ENCODE measurements at places on chromosomes 1 and 21.

GRCh38 chr1:180548686-180549317 is 10.0 kb upstream of the OVAAL start:
- no peak for DNase-seq

GRCh38 chr1:232445361-232446106 is 184.4 kb downstream of the SIPA1L2 start:
- DNase-seq, result no peak

DNA sequence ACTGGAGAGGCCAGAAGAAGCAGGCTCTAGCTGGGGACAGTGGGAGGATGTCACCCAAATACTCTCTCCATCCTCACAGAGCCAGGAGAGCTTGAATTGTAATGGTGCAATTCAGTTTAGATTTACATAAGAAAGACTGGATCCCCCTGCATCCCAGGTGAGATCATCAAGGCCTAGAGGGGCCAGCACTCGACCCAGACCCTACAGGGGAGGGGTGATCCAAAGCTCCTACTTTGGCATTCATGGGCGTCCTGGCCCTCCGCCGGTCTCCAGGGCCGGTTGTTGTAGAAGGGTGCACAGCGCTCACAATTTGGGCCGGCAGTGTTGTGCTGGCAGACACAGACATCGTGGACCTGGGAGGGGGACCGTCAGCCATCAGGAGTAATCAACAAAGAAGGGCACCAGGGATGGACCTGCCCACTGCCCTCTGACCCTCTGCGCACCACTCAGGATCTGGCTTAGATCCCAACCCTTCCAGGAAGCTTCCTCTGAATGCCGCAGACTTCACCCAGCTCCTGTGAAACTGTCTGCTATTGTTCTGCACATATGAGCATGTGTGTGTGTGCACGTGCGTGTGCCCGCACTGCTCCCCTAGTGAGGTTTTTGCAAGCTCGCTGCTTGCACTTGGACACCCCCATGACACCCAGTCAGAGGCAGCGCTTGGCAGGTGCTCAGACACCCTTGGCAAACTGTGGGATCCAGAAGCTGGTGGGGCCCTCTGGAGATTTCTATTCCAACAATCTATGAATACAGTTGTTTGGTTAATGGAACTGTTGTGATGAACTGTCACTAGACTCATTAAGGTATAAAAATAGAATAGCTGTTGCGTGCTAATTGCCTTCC is 21.6 kb downstream of the LAMB3 start:
- no peak for DNase-seq

DNA sequence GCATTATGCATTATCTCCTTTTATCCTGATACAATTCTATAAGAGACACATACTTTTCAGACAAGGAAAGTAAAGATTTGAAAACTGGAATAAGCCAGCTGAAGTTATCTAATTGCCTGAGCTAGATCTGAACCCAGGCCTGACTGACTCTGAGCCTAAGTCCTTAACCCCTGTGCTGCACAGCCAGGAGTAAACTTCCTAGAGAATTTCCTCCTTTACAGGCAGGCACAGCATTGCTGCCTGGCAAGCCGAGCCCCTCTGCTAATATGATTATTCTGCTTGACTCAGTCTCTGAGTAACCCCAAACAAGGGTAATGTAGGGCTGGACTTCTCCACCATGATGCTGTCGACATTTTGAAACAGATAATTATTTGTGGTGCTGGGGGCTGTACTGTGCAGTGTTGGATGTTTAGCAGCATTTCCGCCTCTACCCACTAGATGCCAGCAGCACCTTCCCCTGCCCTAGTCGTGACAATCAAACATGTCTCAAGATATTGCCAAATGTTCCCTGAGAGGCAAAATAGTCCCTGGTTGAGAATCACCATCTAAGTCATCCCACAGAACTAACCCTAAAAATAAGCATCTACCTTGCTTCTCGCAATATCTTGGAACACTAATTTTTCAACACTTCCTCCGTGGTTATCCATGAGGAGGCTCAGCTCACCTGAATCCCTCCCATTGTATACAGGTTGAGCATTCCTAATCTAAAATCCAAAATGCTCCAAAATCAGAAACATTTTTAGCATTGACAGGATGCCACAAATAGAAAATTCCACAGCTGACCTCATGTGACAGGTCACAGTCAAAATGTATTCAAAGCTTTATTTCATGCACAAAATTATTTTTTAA is 18.5 kb downstream of the CAMK1G start:
- DNase-seq, result peak; percentile 27

DNA sequence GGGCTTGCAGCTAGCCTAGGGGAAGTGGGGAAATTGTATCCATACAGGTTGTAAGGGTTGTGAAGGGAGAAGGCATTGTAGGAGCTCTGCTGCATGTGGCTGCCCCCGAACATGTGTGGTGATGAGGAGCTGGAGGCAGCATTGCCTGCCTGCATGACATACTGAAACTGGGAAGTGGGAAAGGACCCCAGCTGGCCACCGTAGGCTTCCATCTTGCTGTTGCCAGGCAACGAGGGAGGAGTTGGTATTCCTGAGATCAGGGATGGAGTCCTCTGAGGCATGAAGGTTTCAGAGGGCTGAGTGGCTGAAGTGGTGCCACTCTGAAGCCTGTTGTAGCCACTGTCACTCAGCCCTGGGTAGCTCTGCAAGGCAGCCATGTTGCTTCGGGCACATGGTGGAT is 103.2 kb downstream of the TBX15 start:
- no peak for DNase-seq

GRCh38 chr1:115658646-115659045 is 16.9 kb downstream of the VANGL1 start:
- no peak for DNase-seq

DNA sequence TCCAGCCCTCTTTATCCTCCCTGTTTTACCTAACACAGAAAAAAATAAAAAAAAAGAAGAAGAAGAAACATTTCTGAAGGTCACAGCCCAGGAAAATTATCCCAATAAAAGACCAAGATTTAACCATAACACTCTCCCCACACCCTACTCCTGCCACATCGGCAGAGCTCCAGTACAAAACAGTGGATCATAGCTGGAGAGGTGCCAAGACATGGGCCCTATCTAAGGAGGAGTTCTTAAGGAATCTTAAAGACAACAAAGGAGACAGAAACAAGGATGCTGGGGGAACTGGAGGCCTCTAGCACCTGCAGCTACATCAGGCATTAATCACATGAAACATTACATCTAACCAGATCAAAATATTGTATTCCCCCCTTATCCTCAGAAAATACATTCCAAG is 432.8 kb downstream of the MATN1 start:
- no peak for DNase-seq

- no peak for DNase-seq
Measured at GRCh38 chr1:243841507-243841906, 8.5 kb downstream of the AKT3 start.

DNA sequence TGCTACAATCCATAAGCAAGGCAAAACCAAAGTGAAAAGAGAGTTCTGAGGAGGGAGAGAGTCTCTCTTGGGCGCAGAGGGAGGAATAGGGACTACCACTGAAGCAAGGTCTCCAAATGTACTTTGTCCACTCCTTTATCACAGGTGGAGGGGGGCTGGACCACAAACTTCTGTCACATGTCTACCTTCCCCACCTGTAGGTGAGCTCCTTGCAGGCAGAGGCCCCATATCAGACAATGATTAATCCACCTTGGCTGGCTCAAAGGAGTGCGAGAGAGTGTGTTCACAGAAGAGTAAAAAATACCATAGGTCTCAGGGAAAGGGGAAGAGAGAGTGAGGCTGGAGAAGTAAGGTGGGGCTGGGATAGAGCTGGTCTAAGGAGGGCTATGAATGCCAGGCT is 4.5 kb downstream of the BEND5 start:
- DNase-seq, result no peak

- DNase-seq, result no peak
Measured at GRCh38 chr1:225710804-225711203, 57.9 kb upstream of the ENAH start.

DNA sequence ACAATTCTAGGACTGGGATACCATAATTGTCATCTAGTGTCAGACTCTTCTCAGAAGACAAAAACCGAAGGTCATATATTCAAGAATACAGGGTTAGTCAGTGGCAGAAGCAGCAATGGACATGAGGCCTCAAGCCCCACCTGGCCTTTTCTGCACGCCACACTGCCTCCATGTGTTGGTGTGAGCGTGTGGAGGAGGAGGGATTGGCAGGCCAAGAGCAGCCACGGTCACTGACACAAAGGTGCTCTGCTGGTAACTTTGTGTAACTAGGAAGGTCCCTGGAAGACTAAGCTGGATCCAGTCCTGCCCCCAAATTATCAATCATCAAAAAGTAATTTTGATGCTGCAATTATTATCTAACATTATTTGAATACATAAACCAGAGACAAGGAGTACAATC is 34.9 kb downstream of the HSF2BP start:
- no peak for DNase-seq

DNA sequence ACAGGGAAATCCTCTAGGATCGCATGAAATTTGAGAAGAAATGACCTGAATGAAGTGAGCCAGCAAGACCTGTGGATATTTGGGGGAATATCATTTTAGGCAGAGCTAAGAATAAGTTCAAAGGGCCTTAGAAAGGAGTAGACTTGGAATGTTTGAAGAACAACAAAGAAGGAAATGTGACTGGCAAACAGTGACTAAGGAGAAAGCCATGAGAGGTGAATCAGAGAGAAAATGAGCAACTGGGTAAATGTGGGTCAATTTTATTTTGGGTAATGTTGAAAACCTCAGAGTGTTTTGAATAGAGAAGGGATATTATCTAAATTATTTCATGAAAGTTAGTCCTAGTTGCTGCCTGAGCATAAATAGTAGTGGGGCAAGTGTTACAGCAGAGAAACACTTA is 672.8 kb downstream of the LMO4 start:
- no peak for DNase-seq

DNA sequence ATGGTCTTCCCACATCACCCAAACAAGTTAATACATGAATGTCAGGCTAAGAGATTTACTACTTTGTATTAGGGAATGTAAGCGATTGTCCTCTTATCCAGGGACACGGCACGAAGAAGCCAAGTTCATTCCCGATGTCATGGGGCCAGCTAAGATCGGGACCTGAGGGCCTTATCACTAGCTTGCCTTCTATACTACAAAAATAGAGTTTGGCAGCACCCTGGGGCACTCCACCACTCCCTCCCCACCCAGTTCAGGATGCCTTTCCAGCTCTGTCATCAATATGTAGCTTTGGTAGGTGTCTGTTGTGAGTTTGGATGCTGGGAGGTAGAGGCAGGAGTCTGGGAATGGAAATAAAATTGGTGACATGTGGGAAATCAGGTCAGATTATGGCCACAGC is 197.5 kb downstream of the ATG4C start:
- no peak for DNase-seq

GRCh38 chr1:183982172-183982963 is 55.2 kb downstream of the COLGALT2 start:
- no peak for DNase-seq

DNA sequence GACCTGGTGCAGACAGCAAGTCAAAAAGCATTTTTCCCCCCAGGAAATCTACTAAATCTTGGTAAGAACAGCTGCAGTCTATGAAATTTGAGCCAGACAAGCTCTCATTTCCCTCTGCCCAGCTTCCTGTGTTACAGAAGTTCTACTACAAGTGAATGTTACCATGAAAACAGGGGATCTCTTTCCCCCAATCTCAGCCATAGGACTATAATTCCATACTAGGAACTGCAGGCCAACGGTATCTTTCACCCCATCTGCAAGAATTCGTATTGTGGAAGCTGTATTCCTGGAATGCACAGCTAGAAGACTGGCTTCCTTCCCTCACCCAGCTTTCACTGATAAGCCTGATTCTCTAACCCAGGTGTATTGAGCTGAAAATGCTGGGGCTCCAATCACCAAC is 1655.4 kb downstream of the BRINP3 start:
- no peak for DNase-seq

- DNase-seq, result no peak
Measured at GRCh38 chr1:17370618-17371017, 1.4 kb upstream of the PADI6 start.

DNA sequence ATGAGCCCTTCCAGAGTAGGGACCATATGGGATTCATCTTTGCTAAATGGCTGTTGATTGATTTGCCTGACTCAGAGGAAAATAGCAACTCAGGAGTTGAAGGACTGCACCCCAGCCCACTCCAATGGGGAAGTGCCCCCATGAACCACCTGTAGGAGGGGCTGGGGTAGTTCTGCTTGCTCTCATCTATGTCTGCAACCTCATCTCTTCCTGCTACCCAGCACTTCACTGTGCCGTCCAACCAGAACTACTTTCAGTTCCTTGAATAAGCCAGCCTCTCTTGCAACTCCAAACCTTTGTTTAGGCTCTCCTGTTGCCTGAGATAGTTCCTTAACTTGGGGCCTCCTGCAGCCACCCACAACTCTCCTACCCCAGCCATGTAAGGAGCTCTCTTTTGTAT is 26.6 kb downstream of the BEND5 start:
- no peak for DNase-seq

- DNase-seq, result no peak
Measured at GRCh38 chr1:55234016-55234415, 18.9 kb upstream of the USP24 start.

DNA sequence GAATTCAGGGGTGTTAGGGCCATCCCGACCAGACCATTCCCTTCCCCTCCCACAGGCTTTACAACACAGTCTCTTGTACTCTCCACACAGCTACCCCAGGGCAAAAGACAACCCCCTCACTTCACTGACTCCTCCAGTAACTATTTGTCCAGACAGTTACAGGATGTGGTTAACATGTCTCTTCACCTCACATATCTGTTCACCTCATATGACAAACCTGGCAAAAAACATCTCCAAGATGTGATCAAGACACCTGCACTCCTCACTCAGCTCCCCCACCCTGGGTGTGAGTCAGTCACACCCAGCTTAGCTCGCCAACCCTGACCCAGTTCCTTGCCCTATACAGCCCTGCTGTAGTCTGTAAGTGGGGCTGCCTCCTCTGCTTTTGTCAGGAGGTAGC is 490.5 kb upstream of the CHRM3 start:
- no peak for DNase-seq

GRCh38 chr1:37734629-37735591 is 30.0 kb downstream of the EPHA10 start:
- DNase-seq, result no peak

DNA sequence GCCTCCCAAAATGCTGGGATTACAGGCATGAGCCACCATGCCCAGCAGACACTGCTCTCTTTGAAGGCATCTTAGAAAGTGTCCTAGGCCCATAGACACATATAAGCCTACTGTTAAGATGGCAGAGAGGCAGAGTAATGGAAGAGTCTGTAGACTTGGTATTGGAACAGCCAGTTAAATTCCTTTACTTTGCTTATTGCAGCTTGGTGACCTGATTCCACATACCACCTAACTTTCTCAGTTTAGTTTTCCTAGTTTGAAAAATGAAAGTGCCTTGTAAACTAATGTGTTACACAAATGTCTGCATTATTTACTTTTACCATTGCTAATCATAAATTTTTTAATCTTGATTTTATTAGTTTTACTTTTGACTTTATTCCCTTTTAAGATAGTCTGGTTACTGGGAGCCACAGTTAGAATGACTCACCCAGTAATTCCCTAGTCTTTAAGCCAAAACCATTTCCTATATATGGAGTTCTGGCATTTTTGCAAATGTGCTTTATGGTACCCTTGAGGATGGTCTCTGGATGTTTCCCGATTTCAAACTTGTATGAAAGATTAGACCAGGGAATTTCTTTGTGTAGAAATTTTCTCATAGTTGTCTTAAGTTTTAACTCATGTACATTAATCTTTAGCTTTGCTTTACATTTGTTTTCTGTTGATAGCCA is 6.4 kb downstream of the SMAP2 start:
- no peak for DNase-seq

- no peak for DNase-seq
Measured at GRCh38 chr1:29518183-29518835, 282.0 kb downstream of the PTPRU start.
